Eye (tissue), 1 donor: ENCODE measurements at places on chromosomes 6 and 20.

- DNase-seq, result peak; percentile 70
These were observed 46.2 kb downstream of the TTI1 start for GRCh38 chr20:37986873-37987601.

- no peak for DNase-seq
These were observed 184.5 kb upstream of the TCF21 start for GRCh38 chr6:133704371-133704770.

DNA sequence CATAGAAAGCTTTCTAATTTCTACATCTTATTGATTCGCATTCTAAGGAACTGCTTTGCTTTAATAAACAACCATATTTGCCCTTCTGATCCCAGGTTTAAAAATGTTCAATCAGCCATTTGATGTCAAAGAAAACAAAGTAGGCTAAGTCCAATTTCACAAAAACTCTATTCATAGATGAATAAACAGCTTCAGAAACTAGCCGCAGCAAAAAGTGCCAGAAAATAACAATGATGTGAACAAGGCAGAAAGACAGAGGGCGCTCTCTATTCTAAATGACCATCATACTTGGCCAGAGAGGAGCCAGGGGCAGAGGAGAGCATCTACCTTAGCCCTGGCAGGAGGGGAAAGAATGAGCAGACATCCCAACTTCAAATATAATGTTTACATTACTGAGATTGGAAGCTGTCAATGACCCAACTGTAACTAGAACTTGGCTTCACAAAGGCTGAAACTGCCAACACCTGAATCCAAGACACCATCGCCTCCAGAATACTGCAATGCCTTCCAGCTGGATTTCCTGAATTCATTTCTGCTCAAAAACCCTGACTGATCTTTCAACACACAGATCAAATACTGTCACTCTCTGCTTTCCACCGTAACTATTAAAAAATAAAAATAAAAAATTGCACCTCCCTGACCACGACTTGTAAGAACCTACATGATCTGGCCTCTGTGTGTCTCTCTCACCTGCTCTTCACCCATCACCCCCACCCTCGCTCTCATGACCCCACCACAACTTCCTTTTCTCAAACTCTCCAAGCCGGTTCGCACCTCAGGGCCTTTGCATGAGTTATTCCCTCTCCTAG lies 9.5 kb downstream of the CNKSR3 start:
- no peak for DNase-seq

- DNase-seq, result peak; percentile 52
These were observed 10.9 kb upstream of the E2F1 start for GRCh38 chr20:33697129-33697528.
